Thyroid gland (tissue), 4 donors: ENCODE measurements at places on chromosomes 6 and 20. TPM values are rescaled to one million over a fixed set of nuclear protein-coding genes. Genes with fewer than 3 reads are reported as not detected.

- no peak overlapping the region for H3K4me3 ChIP-seq
- H3K27me3 ChIP-seq, result no peaks in the 10 kb centered on the region
- H3K36me3 ChIP-seq, result no peaks in the 10 kb centered on the region
- no peaks in the 10 kb centered on the region for H3K4me1 ChIP-seq
- DNase-seq, result no peak
These were observed 16.3 kb upstream of the POPDC3 start for GRCh38 chr6:105196076-105196475.

EZR gene
- 412 TPM for total RNA-seq

DNA sequence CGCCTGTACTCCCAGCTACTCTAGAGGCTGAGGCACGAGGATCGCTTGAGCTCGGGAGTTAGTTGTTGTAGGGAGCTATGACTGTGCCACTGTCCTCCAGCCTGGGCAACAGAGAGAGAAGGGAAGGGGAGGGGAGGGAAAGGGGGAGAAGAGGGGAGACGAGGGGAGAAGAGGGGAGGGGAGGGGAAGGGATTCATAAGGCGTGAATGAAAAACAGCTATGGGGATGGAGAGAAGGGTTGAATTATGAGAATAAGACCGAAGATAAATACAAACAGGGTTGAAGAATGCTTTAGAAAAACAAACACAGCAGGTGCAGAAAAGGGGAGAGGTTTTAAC lies 106.0 kb downstream of the TRIM27 start:
- H3K27me3 ChIP-seq, result peaks cover 26% of the 10 kb centered on the region
- no peak overlapping the region for H3K4me3 ChIP-seq
- no peaks in the 10 kb centered on the region for H3K36me3 ChIP-seq
- no peak overlapping the region for H3K27ac ChIP-seq

MYLK4 gene
- total RNA-seq, result 0.94 TPM

DNA sequence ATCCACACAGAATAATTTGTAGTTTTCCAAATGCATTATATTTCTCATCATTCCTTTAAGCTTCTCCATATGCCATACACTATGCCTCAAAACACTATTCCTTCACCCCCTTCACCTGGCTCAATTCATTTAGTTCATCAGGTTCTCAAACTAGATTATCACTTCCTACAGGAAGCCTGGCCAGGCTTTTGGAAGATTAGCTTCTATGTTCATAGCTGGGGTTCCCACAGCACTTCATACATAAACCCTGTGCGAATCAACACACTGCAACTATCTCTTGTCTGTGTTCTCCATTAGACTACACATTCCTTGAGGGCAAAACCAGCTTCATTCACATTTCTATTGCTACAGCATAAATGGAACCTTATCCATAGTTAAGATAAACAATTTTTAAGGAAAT lies 40.5 kb upstream of the PLN start:
- H3K27me3 ChIP-seq, result no peaks in the 10 kb centered on the region
- no peak overlapping the region for H3K27ac ChIP-seq

GRCh38 chr6:34529665-34530327 lies 26.3 kb downstream of the SPDEF start:
- DNase-seq, result peak; percentile 96
- H3K27ac ChIP-seq, result peak overlapping the region; percentile 61
- H3K36me3 ChIP-seq, result no peaks in the 10 kb centered on the region
- no peak overlapping the region for H3K4me3 ChIP-seq
- H3K27me3 ChIP-seq, result no peaks in the 10 kb centered on the region
- H3K4me1 ChIP-seq, result peaks cover 22% of the 10 kb centered on the region

- peak overlapping the region; percentile 73 for H3K27ac ChIP-seq
- no peak for DNase-seq
- H3K36me3 ChIP-seq, result no peaks in the 10 kb centered on the region
- H3K4me1 ChIP-seq, result peaks cover 64% of the 10 kb centered on the region
- H3K4me3 ChIP-seq, result no peak overlapping the region
- no peaks in the 10 kb centered on the region for H3K27me3 ChIP-seq
These were observed 16.9 kb downstream of the LRRC1 start for GRCh38 chr6:53811746-53812145.

FAM229B gene
- total RNA-seq, result 29.2 TPM

- no peak overlapping the region for H3K27ac ChIP-seq
- no peaks in the 10 kb centered on the region for H3K27me3 ChIP-seq
- no peak for DNase-seq
- H3K36me3 ChIP-seq, result no peaks in the 10 kb centered on the region
- no peak overlapping the region for H3K4me3 ChIP-seq
- H3K4me1 ChIP-seq, result no peaks in the 10 kb centered on the region
These were observed 11.4 kb downstream of the NPBWR2 start for GRCh38 chr20:64095927-64096326.

- H3K4me1 ChIP-seq, result peaks cover 4% of the 10 kb centered on the region
- no peak overlapping the region for H3K4me3 ChIP-seq
- H3K27me3 ChIP-seq, result no peaks in the 10 kb centered on the region
- peaks cover 85% of the 10 kb centered on the region for H3K36me3 ChIP-seq
These were observed 6.2 kb downstream of the DXO start for GRCh38 chr6:31965700-31966099.

DNA sequence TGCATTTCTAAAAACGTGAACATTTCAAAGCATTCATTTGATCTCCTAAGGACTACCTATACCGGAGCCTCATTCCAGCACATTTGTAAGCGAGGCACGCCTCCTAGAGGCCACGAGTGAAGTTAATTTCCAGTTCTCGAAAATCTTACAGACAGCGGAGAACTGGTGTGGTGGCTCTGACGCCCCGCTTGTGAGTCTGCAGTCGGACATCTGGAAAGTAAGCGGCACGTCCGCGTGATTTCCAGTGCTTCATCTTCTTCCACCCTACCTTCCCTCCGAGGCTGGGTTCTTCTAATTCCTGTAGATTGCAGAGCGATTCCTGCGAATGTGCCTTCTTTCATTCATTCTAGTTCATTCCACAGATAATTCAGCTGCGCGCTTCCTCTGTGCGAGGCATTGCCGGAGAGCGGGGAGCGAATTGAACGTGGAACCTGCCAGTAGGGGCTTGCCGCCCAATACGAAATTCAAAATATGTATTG lies 810 bp upstream of the PRIM2 start:
- peak; percentile 88 for DNase-seq
- H3K27me3 ChIP-seq, result no peaks in the 10 kb centered on the region
- no peak overlapping the region for H3K27ac ChIP-seq
- H3K4me3 ChIP-seq, result peak overlapping the region; percentile 42
- peaks cover 5% of the 10 kb centered on the region for H3K4me1 ChIP-seq

- no peak for DNase-seq
- H3K27me3 ChIP-seq, result no peaks in the 10 kb centered on the region
- H3K4me3 ChIP-seq, result no peak overlapping the region
- no peak overlapping the region for H3K27ac ChIP-seq
These were observed 9.7 kb downstream of the PTCHD4 start for GRCh38 chr6:48101290-48101689.

GABRR1 gene
- total RNA-seq, result not detected

UCKL1 gene
- 44.3 TPM for total RNA-seq

DNA sequence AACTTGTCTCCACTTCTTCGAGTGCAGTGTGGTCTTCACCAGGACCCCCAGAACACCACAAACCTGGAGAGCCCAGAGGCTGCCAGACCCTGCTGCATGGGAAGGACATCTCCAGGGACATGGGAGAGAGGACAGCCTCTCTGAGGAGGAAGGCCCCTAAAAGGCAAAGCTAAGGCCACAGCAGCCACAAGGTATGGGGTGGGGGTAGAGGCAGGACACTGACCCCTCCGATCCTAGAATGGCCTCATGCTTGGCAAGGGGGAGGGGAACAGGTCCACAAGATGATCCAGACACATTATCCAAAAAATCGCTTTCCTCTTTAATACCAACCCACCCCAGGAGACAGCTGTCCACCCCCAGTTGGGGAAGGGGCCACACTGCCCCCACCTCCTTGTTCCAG lies 1.9 kb downstream of the B3GALT4 start:
- H3K36me3 ChIP-seq, result peaks cover 17% of the 10 kb centered on the region
- no peak overlapping the region for H3K4me3 ChIP-seq
- no peaks in the 10 kb centered on the region for H3K27me3 ChIP-seq
- no peak overlapping the region for H3K27ac ChIP-seq
- no peak for DNase-seq
- peaks cover 17% of the 10 kb centered on the region for H3K4me1 ChIP-seq

DNA sequence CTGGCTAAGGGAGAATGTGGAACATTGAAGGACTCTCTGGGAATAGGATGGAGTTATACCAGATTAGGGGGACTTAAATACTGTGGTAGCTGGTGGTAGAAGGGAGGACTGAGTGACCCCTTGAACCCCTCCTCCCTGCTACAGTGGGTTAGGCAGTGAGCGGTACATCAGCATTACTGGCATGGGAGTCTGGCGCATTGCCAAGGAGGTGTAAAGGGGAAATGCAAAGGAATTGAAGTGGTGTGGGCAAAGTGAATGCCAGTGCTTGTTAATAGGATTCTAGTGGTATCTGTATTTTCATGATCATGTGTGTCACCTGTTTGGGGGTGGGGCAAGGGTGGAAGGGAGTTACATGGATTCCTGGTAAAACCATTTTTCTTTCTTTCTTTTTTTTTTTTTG lies 60.1 kb downstream of the GFRA4 start:
- no peak for DNase-seq
- H3K27me3 ChIP-seq, result no peaks in the 10 kb centered on the region
- H3K4me1 ChIP-seq, result no peaks in the 10 kb centered on the region
- peaks cover 21% of the 10 kb centered on the region for H3K36me3 ChIP-seq

GSTA3 gene
- total RNA-seq, result not detected

MRAP2 gene
- 1.5 TPM for total RNA-seq

DNA sequence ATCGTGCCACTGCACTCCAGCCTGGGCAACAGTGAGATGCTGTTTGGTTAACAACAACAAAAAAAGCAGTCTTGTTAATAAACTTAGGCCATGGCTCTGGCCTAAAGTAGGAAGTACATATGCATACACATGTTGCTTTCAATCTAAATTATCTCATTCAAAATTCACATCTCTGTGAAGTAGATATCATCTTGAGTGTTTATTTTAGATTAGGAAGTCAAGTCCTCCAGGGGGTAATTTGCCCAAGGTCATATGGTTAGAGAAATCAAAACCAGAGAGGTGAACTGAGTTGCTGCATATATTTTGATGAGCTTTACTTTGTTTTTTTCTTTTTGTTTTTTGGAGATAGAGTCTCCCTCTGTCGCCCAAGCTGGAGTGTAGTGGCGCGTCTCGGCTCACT lies 52.8 kb downstream of the B4GALT5 start:
- no peak for DNase-seq
- no peak overlapping the region for H3K27ac ChIP-seq
- H3K4me1 ChIP-seq, result peaks cover 17% of the 10 kb centered on the region
- H3K36me3 ChIP-seq, result no peaks in the 10 kb centered on the region

DNA sequence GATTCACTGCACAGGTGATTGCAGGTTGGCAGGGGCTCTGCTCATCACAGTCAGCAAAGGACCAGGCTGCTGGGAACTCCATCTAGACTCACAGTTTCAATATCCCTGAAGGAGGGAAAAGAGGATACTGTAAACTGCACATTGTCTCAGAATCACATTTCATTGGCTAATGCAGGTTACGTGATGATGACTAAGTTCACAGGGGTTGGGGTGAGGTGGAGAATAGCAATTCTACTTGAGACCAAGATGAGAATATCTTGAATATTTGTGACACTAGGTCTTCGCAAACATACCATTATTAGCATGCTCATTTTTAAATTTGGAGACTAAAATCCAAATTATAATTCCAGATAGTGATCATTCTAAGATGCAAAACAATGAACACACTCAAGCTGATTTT lies 208.5 kb upstream of the CITED2 start:
- no peaks in the 10 kb centered on the region for H3K36me3 ChIP-seq
- H3K27ac ChIP-seq, result no peak overlapping the region
- no peak for DNase-seq
- peaks cover 28% of the 10 kb centered on the region for H3K4me1 ChIP-seq

KCNG1 gene
- not detected for total RNA-seq

SYCP2 gene
- 8.5 TPM for total RNA-seq

DNA sequence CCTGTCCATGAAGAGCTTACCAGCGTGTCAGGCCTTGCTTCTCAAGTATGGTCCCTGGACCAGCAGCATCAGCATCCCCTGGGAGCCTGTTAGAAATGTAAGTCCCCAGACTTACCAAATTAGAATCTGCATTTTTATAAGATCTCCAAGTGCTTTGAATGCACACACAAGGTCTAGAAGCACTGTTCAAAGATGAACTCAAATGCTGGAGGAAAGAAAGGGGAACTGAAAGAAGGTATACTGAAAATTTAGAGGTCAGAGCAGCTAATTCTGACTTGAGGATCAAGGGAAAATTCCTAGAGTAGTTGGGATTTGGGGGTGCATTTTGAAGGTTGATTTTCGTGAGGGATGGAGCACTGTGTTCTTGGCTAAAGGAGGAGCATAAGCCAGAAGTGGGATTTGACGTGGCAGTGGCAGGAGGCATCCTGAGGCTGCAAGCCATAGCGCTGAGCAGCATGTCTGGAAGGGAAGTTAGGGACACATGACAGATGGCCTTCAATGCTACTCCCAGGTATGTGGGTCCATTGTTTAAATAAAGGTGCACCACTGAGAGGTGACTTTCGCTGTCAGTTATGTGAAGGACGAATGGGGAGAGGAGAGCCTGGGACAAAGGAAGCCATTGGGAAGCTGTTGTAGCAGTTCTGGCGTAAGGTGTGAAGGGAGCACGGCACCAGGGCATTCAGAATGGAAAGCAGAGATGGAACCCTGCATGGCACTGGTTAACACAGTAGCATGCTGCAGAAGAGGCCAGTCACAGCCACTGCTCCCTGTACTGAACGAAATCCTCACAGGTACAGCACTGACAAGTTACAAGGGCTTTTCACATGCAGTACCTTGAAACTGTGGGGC lies 36.2 kb downstream of the ARMC2 start:
- no peaks in the 10 kb centered on the region for H3K4me1 ChIP-seq
- H3K36me3 ChIP-seq, result peaks cover 3% of the 10 kb centered on the region
- H3K4me3 ChIP-seq, result no peak overlapping the region
- H3K27me3 ChIP-seq, result no peaks in the 10 kb centered on the region

DNA sequence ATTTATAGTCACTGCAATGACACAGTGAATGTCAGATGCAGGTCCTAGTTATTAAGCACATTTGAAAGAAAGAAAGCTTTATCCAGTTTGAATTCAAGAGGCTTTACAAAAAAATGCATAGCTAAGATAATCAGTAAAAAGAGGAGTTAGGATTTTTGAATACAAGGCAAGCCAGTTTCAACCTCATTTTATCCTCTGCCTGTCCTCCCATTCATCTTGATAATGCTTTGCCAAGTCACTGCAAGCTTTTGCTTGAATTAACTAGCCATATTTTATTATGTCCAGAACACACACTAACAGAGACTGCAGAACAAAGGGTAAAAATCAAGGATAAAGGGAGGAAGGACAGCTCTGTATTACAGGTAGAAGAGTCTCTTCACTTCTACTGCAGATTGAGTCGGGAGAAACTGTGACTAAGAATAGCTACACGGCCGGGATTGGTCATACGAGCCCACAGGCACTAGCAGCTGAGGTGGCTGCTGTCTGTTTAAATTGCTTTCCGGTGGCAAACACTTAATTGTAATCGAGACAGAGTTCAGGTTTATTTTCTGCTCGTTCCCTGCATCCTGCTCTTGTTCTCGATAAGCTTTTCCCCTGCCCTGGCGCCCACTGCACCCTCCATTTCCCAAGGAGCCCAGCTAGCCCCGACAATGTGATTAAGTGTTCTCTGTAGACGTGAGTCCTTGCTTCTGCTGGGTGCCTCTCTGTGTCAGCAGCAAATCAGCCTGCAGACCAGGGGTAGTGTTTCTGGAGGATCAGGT lies 30.5 kb upstream of the AKAP12 start:
- H3K4me3 ChIP-seq, result no peak overlapping the region
- H3K4me1 ChIP-seq, result peaks cover 2% of the 10 kb centered on the region
- H3K27ac ChIP-seq, result no peak overlapping the region
- DNase-seq, result peak; percentile 5
